AG04449 (cell line): ENCODE measurements at places on chromosomes 13 and 19.
A peak's percentile ranks its signal among the peaks of the same experiment; 100 is the strongest.

DNA sequence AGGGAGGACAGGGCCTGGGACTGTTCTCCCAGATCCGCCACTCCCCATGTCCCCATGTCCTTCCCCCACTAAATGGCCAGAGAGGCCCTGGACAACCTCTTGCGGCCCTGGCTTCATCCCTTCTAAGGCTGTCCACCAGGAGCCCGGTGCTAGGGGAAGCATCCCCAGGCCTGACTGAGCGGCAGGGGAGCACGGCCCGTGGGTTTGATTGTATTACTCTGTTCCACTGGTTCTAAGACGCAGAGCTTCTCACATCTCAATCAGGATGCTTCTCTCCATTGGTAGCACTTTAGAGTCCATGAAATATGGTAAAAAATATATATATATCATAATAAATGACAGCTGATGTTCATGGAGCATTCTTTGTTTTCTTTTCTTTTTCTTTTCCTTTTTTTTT is 815 bp downstream of the SPACA4 start:
- DNase-seq = no peak

DNA sequence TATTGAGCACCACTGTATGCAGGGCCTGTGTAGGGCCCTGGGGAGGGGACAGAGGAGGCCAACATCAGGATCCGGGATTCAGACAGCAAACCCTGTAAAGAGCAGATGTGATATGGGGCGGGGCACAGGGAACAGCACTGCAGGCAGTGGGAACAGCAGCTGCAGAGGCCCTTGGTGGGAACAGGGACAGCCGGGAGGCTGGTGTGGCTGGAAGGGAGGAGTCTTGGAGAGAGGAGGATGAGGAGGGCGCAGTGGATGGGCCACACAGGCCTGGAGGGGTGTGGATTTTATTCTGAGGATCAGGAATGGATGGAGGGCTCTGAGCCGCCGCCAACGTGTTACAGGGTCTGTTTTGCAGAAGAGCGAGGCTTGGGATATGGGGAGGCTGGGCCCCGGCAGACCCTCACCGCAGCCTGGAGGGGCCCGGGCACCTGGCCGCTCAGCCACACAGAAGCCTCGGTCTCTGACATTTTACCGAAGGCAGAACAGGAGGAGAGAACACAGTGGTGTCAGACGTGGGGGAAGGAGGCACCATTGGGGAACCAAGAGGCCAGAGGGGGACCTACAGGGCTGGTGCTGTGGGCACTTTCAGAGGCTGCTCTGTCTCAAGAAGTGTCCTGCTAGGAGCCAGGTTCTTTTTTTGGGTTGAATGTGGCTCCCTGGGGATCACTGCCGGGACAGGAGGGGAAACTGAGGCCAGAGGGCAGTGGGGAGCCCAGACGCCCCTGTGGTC is 6.9 kb downstream of the EFNA2 start:
- DNase-seq = no peak

- DNase-seq = no peak
Observed at GRCh38 chr19:35216833-35217648, 11.5 kb downstream of the FAM187B start.

- no peak for DNase-seq
Observed at GRCh38 chr13:43346427-43346826, 323.0 kb downstream of the DNAJC15 start.

GRCh38 chr19:46536391-46536790 is 40.7 kb upstream of the PNMA8B start:
- DNase-seq = no peak

DNA sequence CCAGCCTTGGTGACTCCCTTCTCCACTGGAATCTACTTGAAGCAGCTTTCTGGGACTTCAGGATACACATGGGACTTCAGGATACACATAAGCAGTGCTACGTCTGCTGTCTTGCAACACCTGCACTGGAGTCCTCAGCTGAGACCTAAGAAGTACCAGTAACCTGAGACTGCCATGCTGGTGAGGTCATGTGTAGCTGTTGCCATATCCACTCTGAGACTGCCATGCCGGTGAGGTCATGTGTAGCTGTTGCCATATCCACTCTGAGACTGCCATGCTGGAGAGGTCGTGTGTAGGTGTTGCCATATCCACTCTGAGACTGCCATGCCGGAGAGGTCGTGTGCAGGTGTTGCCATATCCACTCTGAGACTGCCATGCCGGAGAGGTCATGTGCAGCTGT is 937.9 kb downstream of the EFNB2 start:
- no peak for DNase-seq

- DNase-seq = no peak
Observed at GRCh38 chr13:78770601-78771000, 111.6 kb upstream of the OBI1 start.

DNA sequence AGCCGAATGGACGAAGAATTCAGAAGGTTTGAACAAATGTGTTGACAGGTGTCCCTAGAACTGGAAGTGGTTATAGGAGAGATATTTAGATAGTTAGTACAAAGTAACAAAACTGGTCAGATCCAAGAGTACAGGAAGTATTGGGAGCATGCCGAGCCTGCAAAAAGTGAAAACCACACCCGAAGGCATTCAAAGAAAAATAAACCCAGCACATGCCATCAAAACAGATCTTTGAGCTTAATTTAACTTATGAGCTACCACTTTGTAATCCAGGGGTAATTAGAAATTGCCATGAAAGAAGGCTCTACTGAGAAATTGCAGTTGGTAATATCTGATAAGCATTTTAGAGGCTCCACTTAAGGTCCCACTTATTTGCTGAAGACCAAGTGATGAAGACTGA is 214.2 kb downstream of the DNAJC15 start:
- no peak for DNase-seq

GRCh38 chr19:47650700-47651099 is 41.8 kb downstream of the BICRA start:
- no peak for DNase-seq

DNA sequence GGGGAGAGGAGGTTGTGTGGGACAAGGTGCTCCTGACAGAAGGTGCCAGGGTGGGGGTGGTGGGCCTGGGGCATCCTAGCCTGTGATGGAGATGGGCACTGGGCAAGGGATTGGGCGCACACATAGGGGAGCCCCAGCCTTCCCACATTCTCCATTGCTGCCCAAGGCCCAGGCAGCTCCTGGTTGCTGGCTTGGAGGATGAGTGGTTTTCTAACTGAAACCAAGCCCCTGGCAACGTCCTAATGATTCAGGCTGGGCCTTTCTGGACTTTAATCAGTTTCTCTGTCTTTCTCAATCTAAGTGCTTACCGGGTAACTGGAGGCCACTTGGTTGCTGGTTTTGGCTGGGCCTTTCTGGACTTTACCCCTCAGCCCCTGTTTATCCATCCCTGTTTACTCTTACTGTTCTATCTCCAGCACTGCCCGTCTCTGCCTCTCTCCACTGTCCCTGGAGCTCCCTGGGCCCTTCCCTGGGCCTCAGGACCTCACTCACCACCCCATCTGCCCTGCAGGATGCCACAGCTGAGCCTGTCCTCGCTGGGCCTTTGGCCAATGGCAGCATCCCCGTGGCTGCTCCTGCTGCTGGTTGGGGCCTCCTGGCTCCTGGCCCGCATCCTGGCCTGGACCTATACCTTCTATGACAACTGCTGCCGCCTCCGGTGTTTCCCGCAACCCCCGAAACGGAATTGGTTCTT is 354 bp downstream of the CYP4F3 start:
- no peak for DNase-seq

GRCh38 chr19:41995959-41996797 is 2.1 kb upstream of the ATP1A3 start:
- no peak for DNase-seq

DNA sequence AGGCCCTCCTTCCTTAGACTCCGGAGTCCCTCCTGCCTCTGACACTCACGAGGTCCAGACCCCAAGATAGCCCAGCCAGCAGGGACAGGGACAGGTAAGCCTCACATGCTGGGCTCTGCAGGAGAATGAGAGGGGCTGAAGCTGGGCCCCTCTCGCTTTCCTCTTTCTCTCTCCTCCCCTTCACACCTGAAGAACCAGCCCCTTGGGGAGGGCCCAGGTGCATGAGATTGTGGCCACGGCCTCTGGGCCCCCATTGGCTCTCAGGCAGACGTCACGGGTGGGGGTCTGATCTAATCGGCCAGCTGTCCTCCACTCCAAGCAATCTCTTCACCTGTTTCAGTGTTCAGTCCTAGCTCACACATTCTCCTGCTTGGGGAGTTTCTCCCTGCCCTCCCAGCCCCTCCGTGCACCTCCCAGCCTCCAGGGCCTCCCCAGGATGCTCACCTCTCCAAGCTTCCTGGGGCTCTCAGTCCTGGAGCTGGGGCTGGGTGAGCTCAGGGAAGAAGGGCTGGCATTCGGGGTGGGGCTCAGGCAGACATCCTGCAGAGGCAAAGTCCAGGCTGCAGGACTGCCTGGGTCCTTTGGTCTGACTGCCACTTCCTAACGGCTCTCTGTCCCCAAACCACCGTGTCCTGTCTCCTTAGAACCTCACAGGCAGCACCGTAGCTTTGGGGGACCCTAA is 2.8 kb downstream of the TMEM150B start:
- DNase-seq = no peak

DNA sequence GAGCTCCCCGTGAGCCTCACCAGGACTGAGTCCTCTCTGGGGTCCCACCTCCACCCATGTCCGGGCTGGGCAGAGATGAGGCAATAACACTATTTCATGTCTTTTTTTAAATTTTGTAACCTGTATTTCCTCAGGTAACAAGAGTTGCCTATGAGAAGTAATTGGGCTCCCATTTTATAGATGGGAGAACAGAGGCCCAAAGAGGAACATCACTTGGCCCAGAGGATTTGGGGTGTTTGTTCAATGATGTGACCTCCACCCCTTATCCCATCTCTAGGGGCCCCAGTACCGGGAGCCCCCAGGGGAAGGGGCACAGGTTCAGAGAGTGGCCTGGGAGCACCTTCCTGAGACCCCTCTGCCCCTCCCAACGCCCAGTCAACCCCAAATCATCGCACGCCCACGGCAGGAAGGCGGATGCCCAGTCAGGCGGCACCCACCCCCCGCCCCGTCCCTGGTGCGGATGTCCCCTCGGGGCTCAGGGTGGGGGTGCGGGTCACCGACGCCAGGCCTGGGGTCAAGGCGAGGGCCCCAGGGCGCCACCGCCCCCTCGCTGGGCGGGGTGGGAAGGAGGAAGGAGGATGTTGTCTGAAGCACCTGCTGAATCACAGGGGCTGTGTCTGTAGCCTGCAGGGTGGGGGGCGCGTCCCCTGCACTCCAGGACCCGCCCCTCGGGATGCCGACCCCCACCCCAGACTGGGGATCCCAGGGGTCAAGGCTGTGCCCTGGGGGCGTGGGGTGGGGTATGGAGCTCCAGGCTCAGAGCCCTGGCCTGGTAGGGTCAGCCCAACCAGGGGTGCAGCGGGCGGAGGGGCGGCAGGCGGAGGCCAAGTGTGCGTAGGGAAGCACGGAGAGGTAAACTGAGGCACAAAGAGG is 9.0 kb upstream of the CIRBP start:
- DNase-seq = no peak

DNA sequence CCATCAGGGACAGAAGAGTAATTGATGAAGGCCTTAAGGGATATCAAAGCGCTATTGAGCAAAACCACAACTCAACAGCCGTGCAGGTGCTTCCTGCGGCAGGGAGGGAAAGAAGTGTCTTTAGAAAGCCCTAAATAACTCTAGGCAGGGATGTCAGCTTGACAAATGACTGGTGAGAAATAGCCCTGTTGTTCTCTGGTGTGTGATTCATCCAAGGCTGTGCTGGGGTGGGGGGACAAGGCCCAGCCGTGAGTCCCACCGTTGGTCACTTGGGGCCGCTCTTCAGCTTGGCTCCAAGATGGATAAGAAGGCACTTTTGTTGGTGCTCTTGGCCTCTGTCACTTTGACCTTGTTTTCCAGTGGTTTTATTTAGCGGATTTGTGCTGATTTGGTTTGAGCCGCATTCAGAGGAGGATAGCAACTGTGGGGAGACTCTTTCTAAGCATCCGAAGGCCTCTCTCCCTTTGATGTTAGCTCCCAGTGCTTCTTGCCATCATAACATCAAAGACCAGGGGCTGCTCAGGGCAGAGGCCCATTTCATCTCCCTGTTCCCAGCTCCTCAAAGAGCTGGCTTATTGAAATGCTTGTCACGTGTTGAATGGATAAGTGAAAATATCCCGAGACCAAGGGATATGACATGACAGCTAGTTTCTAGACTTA is 130.3 kb upstream of the SERP2 start:
- no peak for DNase-seq

DNA sequence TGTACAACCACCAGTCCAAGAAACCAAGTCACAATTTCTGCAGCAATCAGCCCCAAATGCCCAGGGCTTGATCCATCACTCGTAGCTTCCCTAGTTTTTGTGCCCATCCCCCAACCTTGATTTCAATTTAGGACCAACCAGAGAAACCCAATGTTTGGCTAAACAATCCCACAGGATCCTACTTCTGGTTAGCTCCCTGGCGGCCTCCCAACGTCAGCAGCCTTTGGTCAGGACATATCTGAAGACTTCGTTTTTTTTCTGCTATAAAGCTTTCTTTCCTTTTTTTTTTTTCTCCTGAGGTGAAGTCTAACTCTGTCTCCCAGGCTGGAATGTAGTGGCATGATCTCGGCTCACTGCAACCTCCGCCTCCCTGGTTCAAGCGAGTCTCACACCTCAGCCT is 7.7 kb downstream of the DPRX start:
- DNase-seq = no peak

DNA sequence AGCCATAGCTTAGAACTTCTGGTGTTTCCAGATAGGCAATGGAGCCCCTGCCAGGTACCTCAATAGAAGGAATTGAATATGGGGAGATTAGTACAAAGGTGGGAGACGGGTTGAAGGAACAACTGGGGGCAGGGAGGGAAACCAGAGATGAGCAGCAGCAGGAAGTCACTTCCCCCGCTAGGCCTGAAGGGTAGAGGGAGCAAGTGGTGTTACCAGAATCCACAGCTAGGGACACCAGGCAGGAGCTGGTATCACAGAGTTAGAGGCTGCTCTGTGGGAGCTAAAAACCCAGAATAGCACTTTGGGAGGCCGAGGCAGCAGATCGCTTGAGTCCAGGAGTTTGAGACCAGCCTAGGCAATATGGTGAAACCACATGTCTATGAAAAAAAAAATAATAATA is 15.3 kb upstream of the HNRNPUL1 start:
- no peak for DNase-seq

DNA sequence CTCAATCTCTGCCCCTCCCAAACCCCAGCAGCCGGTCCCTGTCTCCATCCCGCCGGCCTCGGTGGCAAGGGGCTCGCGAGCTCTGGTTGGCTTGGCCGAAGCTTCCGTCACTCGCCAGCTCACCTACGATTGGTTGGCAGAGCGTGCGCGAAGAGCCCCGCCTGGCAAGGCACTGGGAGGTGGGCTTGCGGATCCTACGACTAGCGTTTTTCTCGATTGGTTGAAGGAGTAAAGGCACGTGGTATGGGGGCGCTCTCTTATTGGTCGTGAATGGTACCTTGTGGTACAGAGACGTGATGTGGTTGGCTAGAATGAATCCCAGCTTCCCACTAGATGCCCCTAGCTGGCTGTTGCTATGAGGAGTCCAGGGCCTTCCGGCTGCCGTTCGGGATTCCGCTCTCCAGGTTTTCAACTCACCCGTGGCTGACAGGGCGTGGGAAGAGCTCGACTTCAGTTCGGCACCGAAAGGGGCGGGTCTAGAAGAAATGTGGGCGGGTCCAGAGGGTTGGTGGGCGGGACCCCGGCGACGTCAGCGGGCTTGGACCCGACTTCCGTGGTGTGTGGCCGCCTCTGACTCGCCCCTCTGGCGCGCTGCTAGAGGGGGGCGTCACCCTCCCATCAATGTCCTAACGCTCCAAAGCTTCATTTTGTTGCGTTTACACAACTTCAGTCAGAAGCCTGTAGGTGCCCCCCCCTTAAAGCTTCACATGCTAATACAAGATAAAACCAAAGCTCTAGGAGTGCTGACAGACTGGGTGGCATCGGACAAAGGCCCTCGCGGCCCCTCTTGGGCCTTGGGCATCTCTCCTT is 847 bp upstream of the RAP2A start:
- DNase-seq = peak; percentile 100
